Urinary bladder (tissue), 4 donors: ENCODE measurements at places on chromosomes 4 and X. TPM values are rescaled to one million over a fixed set of nuclear protein-coding genes. Genes with fewer than 3 reads are reported as not detected.

GRCh38 chr4:111984169-111984819 lies 161.0 kb upstream of the FAM241A start:
- DNase-seq = no peak

GRCh38 chrX:7146703-7147412 lies 654 bp upstream of the STS start:
- no peak for DNase-seq

DNA sequence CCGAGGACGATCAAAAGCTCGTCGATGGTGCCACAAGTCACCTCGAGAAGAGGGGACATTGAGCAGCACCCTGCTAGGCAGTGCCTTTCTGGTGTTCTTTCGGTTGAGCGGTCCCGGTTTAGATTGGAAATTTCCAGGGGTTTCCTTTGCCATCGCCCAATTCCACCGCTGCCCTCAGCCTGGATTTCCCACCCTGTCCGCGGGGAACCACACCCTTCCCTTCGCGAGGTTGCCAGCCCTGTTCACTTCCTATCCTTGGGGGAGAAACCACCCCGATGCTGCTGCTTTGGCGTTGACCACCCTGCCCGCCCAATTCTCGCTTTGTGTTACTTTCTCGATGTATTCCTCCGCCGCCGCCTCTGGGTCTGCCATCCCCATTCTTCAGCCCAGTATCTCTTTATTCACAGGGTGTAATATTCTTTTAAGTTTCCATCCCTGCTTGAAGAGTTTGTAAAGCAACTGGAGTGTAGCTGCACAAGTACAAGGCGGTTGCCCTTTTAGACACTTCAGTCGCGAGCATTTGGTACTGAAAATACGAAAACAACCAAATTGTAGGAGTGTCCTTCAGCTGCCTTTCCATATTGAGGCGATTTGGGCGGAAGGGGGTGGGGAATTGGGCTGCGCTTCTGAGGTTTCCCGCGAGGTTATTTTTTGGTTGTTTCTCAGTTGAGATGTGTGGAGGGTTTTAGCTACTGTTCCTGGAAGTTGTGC lies 1.1 kb downstream of the OGT start:
- DNase-seq = no peak

- no peak for DNase-seq
Measured at GRCh38 chr4:105193536-105193935, 46.9 kb downstream of the TET2 start.

DNA sequence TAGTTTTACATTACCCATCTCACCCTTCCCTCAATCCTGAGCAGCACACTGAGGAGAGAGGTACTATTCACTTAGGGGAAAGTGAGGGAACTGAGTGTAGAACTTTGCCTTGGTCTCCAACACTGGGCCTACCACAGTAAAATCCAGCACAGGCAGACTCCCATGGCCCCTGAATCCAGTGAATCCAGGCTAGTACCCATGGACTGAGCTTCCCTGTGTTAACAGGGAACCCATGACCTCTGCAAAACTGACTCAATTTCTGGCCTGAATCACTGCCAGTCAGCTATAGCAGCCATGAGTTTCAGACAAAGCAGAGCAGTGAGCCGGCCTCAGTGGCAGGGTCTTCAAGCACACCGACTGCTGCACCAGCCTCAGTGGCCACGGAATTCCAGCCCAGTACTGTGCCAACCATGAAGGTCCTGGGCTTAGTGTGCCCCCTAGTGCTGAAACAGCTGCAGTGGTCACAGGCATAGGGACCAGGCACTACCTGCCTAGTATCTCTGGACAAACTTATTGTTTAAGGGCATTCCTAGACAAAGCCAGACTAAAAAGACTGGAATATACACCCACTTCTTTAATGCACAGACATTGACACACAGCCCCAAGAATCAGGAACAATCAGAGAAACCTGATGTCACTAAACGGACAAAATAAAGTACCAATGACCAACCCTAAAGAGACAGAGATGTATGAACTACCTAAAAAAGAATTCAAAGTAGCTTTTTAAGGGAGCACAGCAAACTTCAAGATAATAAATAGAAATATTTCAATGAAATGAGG lies 127.4 kb upstream of the RPL34 start:
- no peak for DNase-seq

DNA sequence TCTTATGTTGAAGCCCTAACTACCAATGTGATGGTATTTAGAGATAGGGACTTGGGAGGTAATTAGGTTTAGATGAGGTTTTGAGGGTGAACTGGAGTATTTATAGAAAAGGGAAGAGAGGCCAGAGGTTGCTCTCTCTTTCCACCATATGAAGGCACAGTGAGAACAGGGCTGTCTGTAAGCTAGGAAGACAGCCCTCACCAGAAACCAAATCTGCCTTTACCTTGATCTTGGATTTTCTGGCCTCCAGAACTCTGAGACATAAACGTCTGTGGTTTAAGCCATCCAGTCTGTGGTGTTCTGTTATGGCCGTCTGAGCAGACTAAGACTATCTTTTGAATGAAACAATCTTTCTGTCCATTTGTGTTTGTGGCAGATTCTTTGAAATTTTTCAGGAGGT lies 223.7 kb downstream of the PDHA2 start:
- no peak for DNase-seq

The DDIT4L gene
- 1.5 TPM for polyA plus RNA-seq

The HMX1 gene
- polyA plus RNA-seq = not detected

The AP1AR gene
- 21.9 TPM for polyA plus RNA-seq

The CT83 gene
- polyA plus RNA-seq = not detected

The ASB5 gene
- polyA plus RNA-seq = 40.8 TPM

The JADE3 gene
- polyA plus RNA-seq = 5.8 TPM

The LEF1 gene
- polyA plus RNA-seq = 7.7 TPM
